ENCODE measurements at places on chromosomes 11 and 22.
A peak's percentile ranks its signal among the peaks of the same experiment; 100 is the strongest.

DNA sequence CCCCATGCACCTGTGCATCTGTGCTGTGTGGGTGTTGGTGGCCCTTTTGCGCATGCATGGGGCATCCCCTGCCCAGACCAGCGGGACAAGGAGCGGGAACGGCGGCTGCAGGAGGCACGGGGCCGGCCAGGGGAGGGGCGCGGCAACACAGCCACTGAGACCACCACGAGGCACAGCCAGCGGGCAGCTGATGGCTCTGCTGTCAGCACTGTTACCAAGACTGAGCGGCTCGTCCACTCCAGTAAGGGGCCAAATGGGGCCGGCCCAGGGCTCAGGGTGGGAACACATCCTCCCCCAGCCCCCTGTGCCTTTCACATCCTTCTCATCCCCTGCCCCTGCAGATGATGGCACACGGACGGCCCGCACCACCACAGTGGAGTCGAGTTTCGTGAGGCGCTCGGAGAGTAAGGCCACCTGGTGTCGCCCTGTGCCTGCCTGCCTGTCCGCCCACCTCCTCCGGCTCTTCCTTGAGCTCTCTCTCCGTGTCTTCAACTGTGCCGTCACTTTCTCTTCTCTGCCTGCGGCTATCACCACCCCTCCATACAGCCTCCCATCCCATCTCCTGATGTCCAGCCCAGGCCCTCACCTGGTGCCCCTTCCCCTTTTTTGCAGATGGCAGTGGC is 10.6 kb downstream of the SELENOM start:
- no peak for DNase-seq

DNA sequence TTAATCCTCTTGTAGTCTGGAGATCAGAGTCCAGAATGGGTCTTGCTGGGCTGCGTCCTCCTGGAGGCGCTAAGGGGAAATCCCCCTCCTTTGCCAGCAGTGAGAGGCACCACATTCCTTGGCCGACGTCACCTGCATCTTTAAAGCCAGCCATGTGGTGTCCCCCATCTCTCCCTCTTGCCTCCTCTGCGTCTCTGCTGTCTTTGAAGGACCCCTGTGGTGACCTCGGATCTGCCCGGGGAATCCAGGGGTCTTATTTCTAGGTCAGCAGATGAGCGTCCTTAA is 27.2 kb upstream of the PARVB start:
- no peak for DNase-seq

DNA sequence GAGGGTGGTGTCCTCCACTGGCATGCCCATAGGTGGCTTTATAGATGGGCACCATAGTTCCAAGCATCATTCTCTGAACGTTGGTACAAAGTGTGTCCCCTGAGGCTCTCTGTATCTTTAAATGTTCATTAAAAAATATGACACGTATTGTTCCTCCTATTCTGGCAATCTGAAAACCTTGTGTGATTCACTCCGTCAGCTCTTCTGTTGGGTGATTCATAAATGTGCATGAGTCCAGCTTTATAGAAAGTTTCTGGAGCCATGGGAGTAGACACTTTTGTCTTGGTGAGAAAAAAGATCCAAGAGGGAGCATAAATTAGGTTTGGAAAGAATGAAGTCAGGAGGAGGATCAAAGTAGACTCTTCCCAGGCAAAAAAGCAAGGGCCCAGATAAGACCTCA is 728.8 kb downstream of the NELL1 start:
- DNase-seq, result no peak

DNA sequence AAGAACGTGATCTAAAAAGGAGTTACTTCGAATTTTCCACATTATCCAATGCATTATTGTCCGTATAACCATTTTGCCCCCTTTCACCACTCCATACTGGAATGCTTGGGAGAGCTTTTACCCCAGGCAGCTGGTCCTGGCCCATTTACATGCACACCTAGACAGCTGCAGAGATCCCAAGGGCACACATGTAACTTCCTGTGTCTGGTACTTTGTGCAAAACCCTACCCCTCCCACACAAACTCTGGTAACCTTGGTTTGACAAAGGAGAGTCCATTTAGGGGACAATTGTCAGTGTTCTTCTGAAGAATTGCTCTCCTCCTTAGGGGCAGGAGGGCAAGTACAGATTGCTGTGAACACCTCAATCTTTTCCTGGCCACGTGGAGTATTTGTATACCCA is 57.3 kb upstream of the SORL1 start:
- DNase-seq, result no peak

GRCh38 chr11:35334385-35335090 is 84.8 kb downstream of the SLC1A2 start:
- DNase-seq, result no peak

DNA sequence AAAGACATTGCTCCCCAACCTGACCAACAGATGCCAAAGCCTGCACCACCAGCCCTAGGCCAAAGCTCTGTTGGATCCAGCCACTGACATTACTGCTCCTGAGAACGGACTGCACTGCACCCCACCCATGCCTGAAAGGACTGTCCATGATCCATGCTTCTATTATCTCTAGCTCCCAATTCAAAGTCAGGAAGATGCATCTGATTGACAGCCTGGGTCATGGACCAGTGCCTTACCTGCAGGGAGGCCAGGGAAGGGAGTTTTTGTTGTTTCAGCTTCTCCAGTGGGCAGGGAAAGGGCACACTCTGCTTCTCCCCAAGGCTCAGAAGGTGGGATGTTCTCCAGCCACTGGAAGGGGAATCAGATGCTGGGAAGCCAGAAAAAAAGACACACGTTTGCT is 4.8 kb upstream of the PRDM11 start:
- no peak for DNase-seq

DNA sequence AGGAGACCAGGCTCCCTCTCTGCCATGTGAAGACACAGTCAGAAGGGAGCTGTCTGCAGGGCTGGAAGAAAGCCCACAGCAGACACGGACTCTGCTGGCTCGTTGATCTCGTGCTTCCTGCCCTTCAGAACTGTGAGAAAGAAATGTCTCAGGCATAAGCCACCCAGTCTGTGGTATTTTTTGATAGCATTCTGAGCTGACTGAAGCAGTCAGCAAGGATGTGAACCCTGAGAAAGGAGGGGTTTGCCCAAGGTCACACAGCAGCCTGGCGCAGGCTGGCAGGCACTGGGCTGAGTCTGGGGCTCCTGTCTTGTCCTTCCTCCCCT is 255.1 kb upstream of the B3GAT1 start:
- DNase-seq, result no peak

- no peak for DNase-seq
These were observed 13.5 kb upstream of the EFCAB6 start for GRCh38 chr22:43825651-43826050.

DNA sequence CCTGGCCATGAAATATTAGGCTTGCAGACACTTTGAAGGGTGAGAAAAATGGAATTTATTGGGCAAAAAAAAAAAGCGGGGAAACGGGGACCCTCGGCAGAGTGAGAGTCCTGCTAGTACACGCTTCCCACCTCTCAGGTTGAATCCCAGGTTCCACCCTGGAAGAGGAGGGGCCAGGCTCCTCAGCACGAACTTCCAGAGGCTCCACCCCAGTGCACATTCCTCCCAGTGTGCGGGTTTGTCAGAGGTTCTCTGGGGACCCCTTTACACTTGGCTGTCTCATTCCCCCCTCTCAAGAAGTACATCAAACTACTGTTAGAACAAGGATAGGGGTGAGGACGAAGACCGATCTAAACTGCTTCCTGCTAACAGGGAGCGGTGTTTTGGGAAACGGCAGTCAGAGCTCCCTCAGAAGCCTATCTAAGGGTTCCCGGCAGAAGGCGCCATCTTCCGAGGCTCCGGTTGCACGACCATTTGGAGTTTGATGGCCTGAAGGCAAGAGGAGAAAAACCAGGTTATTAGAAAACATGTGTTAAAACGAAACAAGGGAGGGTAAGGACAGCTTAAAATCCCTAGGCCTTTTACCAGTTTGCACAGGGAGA is 27.5 kb downstream of the FOLR3 start:
- no peak for DNase-seq

- DNase-seq, result no peak
These were observed 34.4 kb downstream of the ME3 start for GRCh38 chr11:86637988-86638387.

DNA sequence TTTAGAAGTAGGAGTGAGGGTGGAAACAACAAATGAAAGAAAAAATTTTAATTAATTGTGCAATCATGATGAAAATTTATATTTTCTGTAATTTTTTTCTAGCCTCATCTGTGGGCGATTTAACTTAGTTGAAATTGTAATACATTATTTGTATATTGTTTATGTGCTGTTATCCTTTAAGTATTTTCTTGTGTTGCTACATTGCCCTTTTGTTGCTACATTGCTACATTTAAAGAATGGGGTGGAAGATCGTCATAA is 106.2 kb upstream of the OR4B1 start:
- no peak for DNase-seq

DNA sequence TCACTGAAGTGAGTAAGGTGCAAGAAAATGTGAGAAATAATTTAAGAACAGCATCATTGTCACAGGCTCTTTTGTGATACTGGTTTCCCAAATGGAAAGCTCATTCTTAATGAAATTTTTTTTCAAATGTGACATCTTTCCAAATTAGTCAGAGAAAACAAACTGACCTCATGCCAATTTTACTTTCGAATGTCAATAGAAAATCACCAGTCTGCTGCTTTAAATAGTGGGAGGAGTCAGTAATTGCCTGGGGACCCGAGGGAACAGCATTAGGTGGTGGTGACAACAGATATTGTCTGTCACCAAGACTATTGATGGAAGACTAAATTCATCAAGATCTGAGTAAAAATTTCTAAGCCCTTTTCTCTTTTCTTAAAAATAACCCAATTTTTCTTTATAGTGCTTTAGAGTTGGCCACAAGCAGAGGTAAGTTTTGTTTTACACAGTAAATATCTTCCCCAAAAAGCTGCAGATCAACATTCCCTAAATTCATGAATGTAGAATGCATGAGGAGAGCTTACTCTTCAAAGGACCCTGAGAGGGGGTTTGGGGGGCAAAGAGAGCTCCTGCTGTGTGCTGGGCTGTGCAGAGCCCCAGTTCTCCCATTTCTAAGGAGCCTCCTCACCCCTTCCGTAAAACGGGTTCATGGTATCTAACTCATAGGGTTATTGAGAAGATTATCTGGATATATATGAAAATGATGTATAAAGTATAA is 95.1 kb downstream of the PIWIL4 start:
- DNase-seq, result no peak

DNA sequence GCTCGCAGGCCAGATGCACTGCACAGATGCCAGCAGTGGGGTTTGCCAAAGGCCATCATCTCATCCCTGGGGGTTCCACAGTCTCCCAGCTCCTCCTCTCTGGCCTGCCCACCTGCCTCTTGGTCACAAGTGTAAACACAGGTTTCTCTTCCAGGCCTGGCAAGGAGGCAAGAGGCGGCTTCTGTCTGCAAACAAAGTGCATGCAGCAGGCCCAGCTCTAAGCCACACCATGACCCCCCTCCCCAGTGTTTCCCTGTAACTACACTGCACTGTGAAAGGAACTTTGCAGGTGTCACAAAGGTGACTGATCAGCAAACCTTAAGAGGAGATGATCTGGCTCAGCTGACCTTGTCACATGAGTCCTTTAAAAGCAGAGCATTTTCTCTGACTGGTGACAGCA is 26.2 kb upstream of the SHISAL1 start:
- DNase-seq, result no peak

GRCh38 chr11:9803685-9804418 is 140.0 kb downstream of the SWAP70 start:
- no peak for DNase-seq

DNA sequence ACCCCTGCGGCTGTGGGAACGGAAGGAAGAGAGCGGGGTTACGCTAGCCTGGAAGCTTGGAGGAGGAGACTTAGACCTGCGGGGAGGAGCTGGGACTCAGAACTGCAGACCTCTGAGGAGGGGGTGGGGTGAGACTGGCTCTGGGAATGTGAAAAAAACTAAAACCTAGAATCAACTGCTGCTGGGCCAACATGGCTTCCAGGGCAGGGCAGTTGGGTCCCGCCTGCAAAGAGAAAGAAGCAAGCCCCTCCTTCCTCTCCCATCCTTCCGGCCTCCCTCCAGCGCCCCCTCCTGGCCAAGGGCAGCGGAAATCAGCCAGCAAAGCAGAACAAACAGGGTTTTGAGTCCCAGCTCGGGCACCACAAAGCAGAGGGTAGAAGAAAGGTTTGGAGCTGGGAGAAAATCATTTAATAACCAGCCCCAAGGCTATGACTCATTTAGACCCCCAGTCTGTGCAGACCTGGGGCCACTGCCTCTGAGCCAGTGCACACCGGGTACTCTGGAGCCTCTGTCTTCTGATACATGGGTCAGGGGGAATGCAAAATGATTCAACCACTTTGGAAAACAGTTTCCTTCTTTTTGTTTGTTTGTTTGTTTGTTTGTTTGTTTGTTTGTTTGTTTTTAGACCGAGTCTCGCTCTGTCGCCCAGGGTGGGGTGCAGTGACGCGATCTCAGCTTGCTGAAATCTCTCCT is 7.3 kb upstream of the NCF4 start:
- peak; percentile 81 for DNase-seq

DNA sequence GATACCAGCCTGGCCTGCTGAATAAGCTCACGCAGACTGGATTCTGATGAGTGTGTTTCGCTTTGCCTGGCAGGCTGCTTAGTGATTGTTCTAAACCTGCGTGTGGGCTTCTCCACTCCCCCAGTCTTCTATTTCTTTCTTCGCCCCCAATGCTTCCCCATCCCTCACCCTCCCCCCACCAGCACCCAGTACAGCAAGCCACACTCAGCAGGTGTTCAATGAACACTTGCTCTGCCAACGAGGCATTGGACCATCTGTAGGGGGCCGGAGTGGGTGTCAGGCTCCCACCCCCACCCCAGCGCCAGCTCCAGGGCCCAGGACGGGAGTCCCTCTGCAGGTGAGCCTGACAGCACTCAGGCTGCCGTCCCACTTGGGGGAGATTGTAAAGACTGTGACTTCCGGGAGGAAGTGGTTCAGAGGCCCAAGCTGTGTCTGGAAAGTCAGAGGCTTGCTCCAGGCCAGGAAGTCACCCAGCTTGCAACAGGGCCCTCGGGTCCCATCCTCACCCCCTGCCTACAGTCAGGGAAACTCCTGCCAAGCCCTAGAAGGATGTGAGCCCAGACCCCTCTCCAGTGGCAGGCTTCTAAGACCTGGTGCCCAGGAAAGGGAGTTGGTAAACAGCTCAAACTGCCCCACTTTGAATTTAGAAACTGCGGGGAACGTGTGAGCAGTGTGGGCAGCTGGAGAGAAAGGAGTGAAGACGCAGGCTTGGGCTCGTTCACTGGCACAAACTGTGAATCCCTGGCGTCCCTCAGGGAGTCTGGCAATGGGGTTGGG is 66.3 kb upstream of the PRDM11 start:
- peak; percentile 43 for DNase-seq

- peak; percentile 45 for DNase-seq
These were observed 40.3 kb downstream of the BUD13 start for GRCh38 chr11:116732271-116733042.

GRCh38 chr22:43449205-43449830 is 37.5 kb downstream of the MPPED1 start:
- DNase-seq, result no peak

- DNase-seq, result no peak
These were observed 9.0 kb upstream of the MALAT1 start for GRCh38 chr11:65489706-65490320.

- DNase-seq, result no peak
These were observed 57.8 kb downstream of the ENDOD1 start for GRCh38 chr11:95147364-95147905.
